NB4 (cell line): ENCODE measurements at places on chromosomes 16 and 17.
A peak's percentile ranks its signal among the peaks of the same experiment; 100 is the strongest.

DNA sequence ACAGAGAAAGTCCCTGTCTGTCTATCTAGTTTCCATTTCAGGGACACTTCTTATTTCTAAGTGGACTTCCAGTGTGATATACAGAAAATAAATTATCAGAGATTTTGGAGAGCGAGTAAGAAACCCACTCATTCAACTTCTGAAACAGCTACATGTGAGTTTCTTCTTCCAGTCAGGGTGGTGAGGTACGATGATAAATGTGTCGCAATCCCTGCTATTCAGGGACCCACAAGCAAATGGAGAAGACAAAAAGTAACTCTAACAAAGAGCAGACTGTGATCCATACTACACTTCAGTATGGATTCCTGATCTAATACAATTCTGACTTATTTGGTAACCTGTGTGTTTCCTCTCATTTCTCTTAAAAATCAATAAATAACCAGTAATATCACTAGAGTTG, 16.8 kb downstream of the CNTNAP4 start:
- DNase-seq: peak; percentile 9

DNA sequence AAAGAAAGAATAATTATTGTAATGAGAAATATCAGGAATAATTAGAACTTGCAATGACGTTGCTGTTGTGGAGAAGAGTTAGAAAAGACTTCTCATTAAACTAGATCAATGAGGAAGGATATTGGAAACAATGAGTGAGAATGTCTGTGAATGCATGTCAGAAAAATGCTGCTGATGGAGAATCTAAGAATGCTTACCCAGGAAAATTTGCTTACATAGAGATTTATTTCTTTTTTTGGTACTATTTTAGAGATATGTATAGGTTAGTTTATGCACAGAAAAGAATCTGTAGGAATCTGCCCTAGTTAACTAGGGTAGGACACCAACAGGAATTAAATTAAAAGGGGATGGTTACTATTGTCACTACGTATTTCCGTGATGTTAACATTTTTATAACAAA, 140.2 kb downstream of the USP31 start:
- no peak for DNase-seq

- no peak for DNase-seq
Observed at GRCh38 chr16:80442779-80443178, 98.0 kb upstream of the DYNLRB2 start.

- DNase-seq: no peak
Observed at GRCh38 chr17:39062846-39063680, 88.4 kb downstream of the PLXDC1 start.

- no peak for DNase-seq
Observed at GRCh38 chr17:73140566-73140965, 24.2 kb upstream of the SSTR2 start.

GRCh38 chr17:4822835-4823234, 10.3 kb upstream of the MINK1 start:
- DNase-seq: no peak

DNA sequence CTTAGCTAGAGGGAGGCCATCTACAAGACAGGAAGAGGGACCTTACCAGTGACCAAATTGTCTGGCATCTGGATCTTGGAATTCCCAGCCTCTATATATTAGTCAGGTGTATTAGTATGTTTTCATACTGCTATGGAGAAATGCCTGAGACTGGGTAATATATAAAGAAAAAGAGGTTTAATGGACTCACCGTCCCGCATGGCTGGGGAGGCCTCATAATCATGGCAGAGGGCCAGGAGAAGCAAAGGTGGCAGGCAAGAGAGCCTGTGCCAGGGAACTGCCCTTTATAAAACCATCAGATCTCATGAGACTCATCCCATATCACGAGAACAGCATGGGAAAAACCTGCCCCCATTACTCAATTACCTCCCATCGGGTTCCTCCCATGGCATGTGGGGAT, 500.2 kb downstream of the SHISA9 start:
- no peak for DNase-seq

DNA sequence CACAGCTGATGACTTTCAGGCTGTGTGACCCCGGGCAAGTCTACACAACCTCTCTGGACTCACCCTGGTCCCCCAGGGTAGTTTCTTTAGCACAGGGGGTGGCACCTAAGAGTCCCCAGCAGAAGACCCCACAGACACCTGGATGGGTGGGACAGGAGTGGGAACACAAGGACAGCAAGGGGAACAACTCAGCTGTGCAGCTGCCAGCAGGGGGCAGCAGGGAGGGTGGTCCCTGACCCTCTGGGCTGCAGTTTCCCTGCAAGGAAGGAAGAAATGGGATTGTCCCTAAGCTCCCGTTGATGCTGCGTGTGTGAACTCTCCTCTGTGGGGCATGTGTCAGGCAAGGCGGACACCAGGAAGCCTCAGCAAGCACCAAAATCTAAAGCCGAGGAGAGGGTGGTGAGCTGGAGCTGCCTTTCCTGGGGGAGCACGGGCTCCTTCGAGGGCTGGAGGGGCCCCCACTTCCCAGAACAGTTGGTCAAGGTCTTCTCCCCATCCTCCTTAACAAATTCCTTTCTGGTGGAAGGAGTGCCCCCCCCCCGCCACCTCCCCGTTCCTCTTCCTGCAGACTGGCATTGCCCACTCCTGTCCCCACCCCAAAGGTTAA, 24.1 kb upstream of the CDH5 start:
- DNase-seq: peak; percentile 42

- DNase-seq: no peak
Observed at GRCh38 chr17:79263191-79263590, 188.6 kb downstream of the ENGASE start.

GRCh38 chr16:90072442-90073105, 4.6 kb downstream of the PRDM7 start:
- peak; percentile 27 for DNase-seq

- DNase-seq: peak; percentile 61
Observed at GRCh38 chr17:43766413-43767052, 7.9 kb upstream of the SOST start.

DNA sequence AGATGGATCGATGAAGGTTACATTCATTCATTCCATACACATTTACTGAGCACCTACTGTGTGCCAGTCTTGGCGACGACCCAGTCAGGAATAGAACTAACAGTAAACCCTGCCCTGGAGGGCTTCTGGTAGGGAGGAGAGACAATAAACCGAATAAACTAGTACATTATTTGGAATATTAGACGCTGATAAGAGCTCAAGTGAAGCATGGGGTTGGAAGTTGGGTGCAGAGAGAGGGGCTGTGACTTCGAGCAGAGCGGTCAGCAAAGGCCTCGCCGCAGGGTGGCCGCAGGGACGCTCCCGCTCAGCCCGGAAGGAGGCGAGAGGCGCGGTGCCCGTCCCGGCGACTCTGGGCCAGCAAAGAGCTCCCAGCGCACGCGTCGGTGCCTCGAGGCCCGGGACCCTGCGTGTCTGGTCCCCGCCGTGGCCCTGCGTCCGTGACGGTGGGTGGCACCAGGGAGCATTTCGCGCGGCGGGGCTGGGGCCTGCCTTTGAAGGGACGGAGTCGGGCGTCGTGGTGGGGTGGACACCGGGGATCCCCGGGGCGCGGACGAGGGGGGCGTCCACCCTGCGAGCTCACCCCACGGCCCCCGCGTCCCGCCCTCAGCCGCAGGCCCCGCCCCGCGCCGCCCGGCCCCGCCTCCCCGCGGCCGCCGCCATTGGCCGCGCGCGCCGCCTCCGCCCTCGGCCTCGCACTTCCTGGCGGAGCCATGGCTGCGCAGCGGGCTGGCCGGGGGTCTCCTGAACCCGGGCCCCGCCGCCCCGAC, at the start of gene KLHL36:
Gene KLHL36 (plus strand): TSS at position 684 of the 767 bp plus-strand sequence. CDS start 2,357 bp downstream, outside the sequence.
- peak; percentile 58 for DNase-seq

DNA sequence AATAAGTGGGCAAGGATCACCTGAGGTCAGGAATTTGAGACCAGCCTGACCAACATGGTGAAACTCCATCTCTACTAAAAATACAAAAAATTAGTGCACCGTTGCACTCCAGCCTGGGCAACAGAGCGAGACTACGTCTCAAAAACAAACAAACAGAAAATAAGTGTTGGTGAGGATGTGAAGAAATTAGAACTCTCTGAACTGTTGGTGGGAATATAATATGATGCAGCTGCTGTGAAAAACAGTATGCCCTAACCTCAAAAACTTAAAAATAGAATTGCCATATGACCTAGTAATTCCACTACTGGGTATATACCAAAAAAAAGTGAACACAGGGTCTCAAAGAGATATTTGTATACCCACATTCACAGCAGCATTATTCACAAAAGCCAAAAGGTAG, 26.1 kb downstream of the GLG1 start:
- DNase-seq: no peak

- DNase-seq: no peak
Observed at GRCh38 chr16:85995541-85996423, 96.8 kb downstream of the IRF8 start.

DNA sequence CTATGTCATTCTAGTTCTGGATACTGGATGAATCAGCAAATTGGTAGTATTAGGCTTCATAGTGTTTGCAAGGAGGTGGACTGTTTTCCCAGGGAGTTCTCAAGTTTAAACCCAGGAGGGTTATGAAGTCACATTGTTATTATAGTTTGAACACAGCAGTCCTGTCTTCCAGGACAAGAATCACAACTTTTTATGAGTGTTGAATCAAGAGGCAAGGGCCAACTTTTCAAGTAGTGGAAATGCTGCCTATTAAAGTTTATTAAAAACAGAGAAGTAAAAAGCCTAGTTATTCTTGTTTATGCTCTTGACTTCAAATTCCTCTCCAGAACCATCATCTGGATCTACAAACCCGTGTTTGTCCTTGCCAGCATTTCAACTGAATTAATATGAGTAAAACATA, 86.3 kb upstream of the GOT2 start:
- no peak for DNase-seq

GRCh38 chr17:78409191-78409928, 30.9 kb downstream of the PGS1 start:
- no peak for DNase-seq

- DNase-seq: no peak
Observed at GRCh38 chr16:51172368-51172767, 21.3 kb upstream of the SALL1 start.

- no peak for DNase-seq
Observed at GRCh38 chr17:61875804-61876203, 12.5 kb upstream of the BRIP1 start.

DNA sequence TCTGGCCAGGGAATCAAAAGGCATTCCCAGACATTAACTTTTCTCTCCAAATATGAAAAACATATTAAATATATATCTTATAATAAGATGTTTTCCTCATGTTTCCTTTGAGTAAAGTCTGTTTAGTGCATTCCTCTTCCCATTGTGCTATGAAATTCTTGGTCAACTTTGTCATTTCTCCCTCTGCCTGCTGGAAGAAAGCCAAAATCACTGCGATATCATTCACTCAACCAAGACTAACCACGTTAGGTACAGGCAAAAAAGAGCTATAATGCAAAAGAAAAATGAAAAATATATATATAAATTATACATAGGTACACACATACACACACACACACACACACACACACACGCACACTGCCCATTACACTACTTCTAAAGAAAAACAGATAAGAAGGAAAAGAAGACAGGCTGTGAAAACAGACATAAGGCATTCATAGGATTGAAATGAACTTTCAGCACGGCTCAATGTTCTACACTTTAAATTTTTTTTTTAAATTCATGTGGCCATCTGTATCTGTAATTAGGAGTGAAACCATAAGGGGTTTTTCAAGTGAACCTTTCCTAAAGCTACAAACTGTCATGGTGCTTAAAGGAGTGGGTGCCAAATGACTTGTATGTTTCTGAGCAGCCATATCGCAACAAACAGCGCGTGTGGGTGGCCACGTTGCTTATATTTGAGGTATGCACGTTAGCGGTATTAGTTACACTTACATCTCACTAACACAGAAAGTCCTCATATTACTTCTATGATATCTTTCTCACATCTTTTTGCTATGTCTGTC, 71.6 kb upstream of the PSMD7 start:
- DNase-seq: no peak

GRCh38 chr17:63387656-63388340, 58.3 kb downstream of the CYB561 start:
- no peak for DNase-seq

- DNase-seq: peak; percentile 18
Observed at GRCh38 chr16:27859020-27859419, 204.5 kb downstream of the GSG1L start.

GRCh38 chr17:1447052-1447451, 9.0 kb downstream of the CRK start:
- no peak for DNase-seq

- DNase-seq: peak; percentile 69
Observed at GRCh38 chr17:74369221-74369620, 1.9 kb downstream of the GPR142 start.

- DNase-seq: peak; percentile 5
Observed at GRCh38 chr16:75377729-75378386, 55.4 kb downstream of the CFDP1 start.
